ENCODE measurements at places on chromosomes 6 and 20.

DNA sequence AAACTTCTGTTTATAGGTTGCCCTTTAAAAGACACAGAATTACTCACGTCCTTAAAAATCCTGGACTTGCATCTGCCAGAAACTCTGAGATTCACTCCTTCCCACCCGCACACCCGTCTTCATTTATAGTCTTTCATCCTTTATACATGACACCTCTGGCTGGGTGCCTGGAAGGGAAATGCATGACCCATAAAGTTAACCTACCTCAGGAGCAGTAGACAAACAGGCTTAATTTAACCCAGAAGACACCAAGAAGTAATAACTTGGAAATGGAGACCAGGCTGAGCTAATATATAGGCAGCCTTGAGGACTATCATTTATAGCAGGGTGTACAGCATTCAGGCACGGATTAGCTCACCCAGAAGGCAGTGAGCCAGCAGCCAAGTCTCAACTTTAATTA is 429.0 kb upstream of the NRSN1 start:
- no peak overlapping the region for H3K4me3 ChIP-seq
- H3K27ac ChIP-seq = peak overlapping the region; percentile 34
- no peaks in the 10 kb centered on the region for H3K36me3 ChIP-seq

- no peaks in the 10 kb centered on the region for H3K36me3 ChIP-seq
- no peaks in the 10 kb centered on the region for H3K4me1 ChIP-seq
- H3K27ac ChIP-seq = no peak overlapping the region
- no peak for DNase-seq
- H3K27me3 ChIP-seq = no peaks in the 10 kb centered on the region
Measured at GRCh38 chr6:109224107-109224875, 129.0 kb downstream of the CEP57L1 start.

- no peak for DNase-seq
- no peak overlapping the region for H3K4me3 ChIP-seq
- no peaks in the 10 kb centered on the region for H3K36me3 ChIP-seq
- H3K27me3 ChIP-seq = no peaks in the 10 kb centered on the region
- no peaks in the 10 kb centered on the region for H3K4me1 ChIP-seq
Measured at GRCh38 chr6:170182781-170183120, 108.1 kb downstream of the DLL1 start.

GRCh38 chr6:131949620-131949908 is 1.6 kb downstream of the CCN2 start:
- H3K27me3 ChIP-seq = no peaks in the 10 kb centered on the region
- H3K4me3 ChIP-seq = peak overlapping the region; percentile 83
- H3K27ac ChIP-seq = peak overlapping the region; percentile 95

GRCh38 chr20:13852306-13852705 is 67.5 kb downstream of the NDUFAF5 start:
- H3K27me3 ChIP-seq = no peaks in the 10 kb centered on the region
- no peak overlapping the region for H3K4me3 ChIP-seq
- DNase-seq = no peak
- no peaks in the 10 kb centered on the region for H3K36me3 ChIP-seq
- peak overlapping the region; percentile 45 for H3K27ac ChIP-seq

- H3K27me3 ChIP-seq = peaks cover 6% of the 10 kb centered on the region
- no peaks in the 10 kb centered on the region for H3K36me3 ChIP-seq
- DNase-seq = no peak
- no peaks in the 10 kb centered on the region for H3K4me1 ChIP-seq
- H3K4me3 ChIP-seq = no peak overlapping the region
Measured at GRCh38 chr6:12648171-12648570, 68.4 kb upstream of the PHACTR1 start.

DNA sequence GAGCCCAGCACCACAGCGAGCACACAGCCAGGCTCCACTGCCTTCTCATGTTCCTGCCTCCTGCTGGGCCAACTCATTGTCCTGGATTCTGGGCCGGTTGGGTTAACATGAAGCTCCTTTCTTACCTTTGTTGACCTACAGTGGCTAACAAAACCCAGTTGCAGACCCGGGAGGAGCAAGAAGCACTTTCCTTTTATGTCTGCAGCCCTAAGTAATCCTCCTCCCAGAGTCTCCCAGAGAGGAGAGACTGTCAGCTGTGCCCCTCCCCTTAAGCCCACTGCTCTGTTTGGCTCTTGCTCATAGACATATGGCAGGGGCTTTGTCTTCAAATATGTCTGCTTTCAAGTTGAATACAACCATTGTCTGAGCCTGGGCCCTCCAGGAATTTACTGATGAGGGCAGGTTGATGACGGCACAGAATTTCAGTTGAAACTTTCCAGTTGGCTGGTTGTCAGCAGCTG is 55.2 kb downstream of the PSMB1 start:
- no peaks in the 10 kb centered on the region for H3K36me3 ChIP-seq
- H3K27me3 ChIP-seq = no peaks in the 10 kb centered on the region
- no peaks in the 10 kb centered on the region for H3K4me1 ChIP-seq
- H3K4me3 ChIP-seq = no peak overlapping the region

DNA sequence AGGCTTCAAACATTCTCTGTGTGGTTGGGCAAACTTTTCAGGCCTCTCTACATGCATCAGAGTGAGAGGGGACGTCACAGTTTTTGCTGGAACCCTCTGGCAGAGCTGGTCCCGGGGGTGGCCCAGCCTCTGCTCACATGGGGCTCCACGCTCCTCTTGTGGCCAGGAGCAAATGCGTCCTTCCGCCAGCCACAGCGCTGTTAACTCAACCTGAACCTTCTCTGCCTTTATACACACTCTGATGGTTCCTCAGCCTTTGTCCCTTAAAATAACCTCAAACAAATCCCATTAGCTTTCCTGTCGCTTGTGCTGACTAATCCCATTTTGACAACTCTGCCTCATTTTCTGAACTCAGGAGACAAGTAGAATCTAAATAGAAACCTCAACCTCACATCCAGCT is 39.4 kb upstream of the TGM6 start:
- no peak overlapping the region for H3K27ac ChIP-seq
- H3K27me3 ChIP-seq = no peaks in the 10 kb centered on the region
- no peak for DNase-seq
- H3K4me3 ChIP-seq = no peak overlapping the region

DNA sequence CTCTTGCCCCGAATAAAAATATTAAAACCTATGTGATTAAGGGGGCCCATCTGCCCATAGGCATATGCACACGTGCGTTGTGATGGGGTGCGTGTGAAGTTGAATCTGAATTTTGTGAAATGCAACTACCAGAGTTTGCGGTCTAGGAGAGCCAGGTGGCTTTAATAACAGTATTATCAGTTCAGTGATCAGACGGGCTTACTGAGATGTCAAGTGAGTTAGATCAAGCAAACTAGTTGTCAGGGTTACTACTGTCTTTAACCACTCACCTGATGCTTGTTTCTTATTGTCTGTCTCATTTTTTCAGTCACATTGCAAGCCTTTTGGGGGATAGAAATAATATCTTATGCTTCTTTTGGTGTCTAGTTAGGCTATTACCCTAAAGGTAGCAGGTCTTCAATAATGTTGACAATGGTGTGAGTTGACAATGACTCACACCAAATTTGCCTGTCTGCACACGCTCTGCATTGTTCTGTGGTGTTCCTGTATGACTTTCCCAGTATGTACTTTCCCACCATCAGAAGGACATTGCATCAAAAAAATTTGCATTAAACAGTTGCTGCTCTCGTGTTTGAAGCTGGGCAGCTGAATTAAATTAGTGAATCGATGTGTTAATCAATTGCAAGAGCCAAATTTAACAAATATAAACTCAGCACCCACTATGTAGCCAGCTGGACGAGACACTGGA is 103.1 kb upstream of the NAA20 start:
- peaks cover 3% of the 10 kb centered on the region for H3K4me1 ChIP-seq
- no peak overlapping the region for H3K4me3 ChIP-seq
- no peak overlapping the region for H3K27ac ChIP-seq

- peaks cover 3% of the 10 kb centered on the region for H3K4me1 ChIP-seq
- H3K27me3 ChIP-seq = no peaks in the 10 kb centered on the region
- peak overlapping the region; percentile 97 for H3K27ac ChIP-seq
- H3K36me3 ChIP-seq = no peaks in the 10 kb centered on the region
- DNase-seq = no peak
- H3K4me3 ChIP-seq = peak overlapping the region; percentile 91
Measured at GRCh38 chr6:24775520-24776058, 852 bp downstream of the GMNN start.

- no peak overlapping the region for H3K27ac ChIP-seq
- DNase-seq = no peak
- no peak overlapping the region for H3K4me3 ChIP-seq
- no peaks in the 10 kb centered on the region for H3K36me3 ChIP-seq
- no peaks in the 10 kb centered on the region for H3K4me1 ChIP-seq
Measured at GRCh38 chr6:19160081-19160730, 677.0 kb upstream of the ID4 start.

GRCh38 chr6:65448866-65449265 is 258.2 kb downstream of the EYS start:
- H3K4me1 ChIP-seq = no peaks in the 10 kb centered on the region
- no peak overlapping the region for H3K4me3 ChIP-seq
- H3K27me3 ChIP-seq = no peaks in the 10 kb centered on the region
- no peaks in the 10 kb centered on the region for H3K36me3 ChIP-seq
- no peak for DNase-seq

DNA sequence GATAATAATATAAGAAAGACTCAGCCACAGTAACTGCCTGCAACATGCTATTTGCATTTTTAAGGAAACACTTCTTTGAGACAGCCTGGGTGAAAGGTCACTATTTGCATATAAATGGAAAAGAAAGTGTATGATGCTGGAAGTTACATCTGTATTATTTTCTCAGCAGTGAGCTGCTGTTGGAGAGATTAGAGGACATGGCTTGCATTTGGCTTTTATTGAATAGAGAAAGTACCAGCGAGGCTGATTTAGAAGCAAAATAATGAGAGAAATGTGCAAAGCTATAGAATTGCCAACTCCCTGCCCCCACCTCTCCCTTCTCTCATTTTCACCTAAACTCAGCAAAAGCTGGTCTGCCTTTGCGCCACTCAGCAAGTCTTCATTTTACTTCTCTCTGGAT is 12.7 kb downstream of the MYT1 start:
- no peak for DNase-seq
- H3K36me3 ChIP-seq = no peaks in the 10 kb centered on the region

DNA sequence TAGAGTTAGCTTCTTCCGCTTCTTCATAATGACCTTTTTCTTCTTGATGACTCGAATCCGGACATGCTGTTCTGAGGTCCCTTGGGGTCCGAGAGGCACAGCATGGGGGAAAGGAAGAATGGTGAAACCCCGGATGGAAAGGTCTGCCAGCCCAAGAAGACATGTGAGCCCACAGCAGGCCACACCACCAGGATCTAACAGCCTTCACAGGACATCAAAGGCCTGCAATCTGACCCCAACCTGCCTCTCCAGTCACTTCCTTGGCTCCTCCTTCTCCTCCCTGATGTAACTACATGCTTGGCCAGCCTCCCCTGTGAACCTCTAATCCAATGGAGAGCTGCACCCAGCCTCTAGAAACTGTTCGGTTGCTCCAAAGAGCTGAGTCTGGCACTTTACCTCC is 1.6 kb downstream of the CPXM1 start:
- H3K4me3 ChIP-seq = no peak overlapping the region
- no peak for DNase-seq
- H3K27ac ChIP-seq = no peak overlapping the region
- H3K4me1 ChIP-seq = peaks cover 15% of the 10 kb centered on the region
- H3K36me3 ChIP-seq = no peaks in the 10 kb centered on the region

DNA sequence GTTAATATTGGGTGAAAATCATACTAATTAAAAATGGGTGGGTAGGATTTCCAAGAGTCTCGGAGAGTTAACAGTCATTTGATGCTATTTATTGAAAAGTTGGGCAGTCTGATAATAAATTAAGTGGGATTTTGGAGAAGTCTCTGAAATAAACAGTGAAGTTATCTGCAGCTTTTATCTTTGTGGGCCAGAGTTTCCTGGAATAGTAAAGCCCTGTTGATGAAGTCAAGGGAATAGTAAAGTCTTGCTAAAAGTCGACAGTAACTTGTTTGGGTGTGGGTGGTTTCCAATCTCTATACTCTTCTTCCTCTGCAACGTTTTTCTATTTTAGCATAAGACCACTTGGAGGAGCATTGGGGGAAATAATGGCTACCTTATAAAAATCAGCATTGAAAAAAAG is 493.6 kb downstream of the EPM2A start:
- no peaks in the 10 kb centered on the region for H3K4me1 ChIP-seq
- no peak overlapping the region for H3K27ac ChIP-seq
- H3K27me3 ChIP-seq = no peaks in the 10 kb centered on the region
- DNase-seq = no peak

DNA sequence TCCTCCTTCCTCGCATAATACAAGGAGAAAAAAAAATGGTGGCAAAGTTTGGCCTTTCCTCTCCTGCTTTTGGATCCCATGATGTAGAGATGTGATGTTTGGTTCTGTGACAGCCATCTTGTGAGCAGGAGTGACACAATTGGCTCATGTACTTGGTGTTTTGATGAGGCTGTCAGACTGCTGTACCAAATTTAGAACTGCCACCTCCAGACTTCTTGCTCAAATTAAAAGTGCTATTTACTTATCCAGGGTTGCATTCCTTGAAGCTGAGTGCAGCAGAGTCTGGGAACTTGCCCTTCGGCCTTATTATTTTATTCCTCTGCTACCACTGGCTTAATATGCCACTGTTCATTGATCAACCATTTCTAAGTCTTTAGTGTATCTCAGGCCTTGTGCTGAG is 21.9 kb downstream of the BCAS1 start:
- H3K27ac ChIP-seq = no peak overlapping the region
- H3K27me3 ChIP-seq = no peaks in the 10 kb centered on the region

DNA sequence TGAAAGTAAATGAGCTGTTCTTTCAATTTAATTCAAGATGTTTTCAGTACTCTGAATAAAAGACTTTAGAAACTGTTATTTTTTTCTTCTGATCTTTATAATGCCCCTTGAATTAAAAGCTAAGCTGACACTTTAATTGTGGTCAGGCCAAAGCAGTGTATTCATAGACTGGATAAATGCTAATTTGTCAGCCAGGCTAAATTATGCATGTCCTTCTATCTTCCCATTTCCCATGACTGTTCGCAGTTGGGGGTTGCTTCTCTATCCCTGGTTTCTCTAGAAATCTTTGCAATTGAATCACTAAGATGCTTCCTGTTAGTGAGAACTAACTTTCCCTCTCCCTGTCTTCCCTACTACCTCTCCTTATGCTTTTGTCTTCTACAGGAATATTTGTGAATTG is 396.2 kb downstream of the RFPL4B start:
- no peaks in the 10 kb centered on the region for H3K4me1 ChIP-seq
- no peak overlapping the region for H3K4me3 ChIP-seq
- no peaks in the 10 kb centered on the region for H3K36me3 ChIP-seq
- no peak overlapping the region for H3K27ac ChIP-seq
- no peak for DNase-seq

- no peak overlapping the region for H3K27ac ChIP-seq
- H3K4me1 ChIP-seq = no peaks in the 10 kb centered on the region
- no peak overlapping the region for H3K4me3 ChIP-seq
- DNase-seq = no peak
Measured at GRCh38 chr20:33263784-33264183, 19.2 kb upstream of the BPIFB1 start.

- H3K27me3 ChIP-seq = no peaks in the 10 kb centered on the region
- no peak overlapping the region for H3K27ac ChIP-seq
- no peaks in the 10 kb centered on the region for H3K36me3 ChIP-seq
- H3K4me3 ChIP-seq = no peak overlapping the region
- peaks cover 4% of the 10 kb centered on the region for H3K4me1 ChIP-seq
Measured at GRCh38 chr6:162854228-162854627, 126.5 kb downstream of the PACRG start.
